ENCODE measurements at places on chromosomes 1 and 21.

- no peak for DNase-seq
These were observed 11.3 kb upstream of the OR2T8 start for GRCh38 chr1:247908766-247909165.

- DNase-seq: no peak
These were observed 67.1 kb upstream of the NFASC start for GRCh38 chr1:204803607-204804006.

DNA sequence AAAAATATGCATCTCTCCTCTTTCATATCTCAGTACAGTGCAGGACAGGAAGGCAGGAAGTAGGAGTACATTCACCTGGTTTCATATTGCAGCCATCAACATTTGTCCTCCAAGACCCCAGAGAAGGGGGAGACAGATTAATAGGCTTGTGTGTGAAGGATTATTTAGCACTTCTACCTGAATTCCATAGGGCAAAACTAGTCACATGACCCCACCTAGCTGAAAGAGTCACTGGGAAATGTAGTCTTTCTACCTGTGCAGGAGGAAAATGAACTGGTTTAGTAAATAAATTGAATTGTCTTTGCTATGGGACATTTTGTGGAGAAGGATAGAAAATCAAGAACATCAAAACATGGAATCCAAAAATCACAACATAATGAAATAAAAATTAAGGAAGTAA lies 13.9 kb upstream of the TRIM33 start:
- no peak for DNase-seq

DNA sequence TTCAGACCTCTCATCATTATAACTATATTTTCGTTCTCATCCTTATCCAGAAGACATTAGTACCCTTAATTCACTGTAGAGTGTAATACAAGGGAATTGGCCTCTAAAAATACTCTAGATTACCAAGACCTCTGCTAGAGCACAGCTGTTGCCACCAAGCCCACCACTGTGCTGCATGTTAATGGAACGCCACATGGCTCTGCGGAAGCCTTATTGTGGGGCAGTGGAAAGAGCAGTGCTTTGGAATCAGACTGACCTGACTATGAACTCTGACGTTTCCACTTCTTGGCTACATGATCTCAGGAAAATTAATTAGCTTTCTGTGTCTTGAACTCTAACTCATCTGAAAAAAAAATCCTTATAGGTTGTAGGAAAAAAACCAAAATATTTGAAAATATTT lies 222.1 kb downstream of the LMX1A start:
- no peak for DNase-seq

- peak; percentile 48 for DNase-seq
These were observed 24.0 kb downstream of the FNBP1L start for GRCh38 chr1:93471911-93472310.

- DNase-seq: no peak
These were observed 2.4 kb upstream of the PRAMEF18 start for GRCh38 chr1:13228343-13228781.

DNA sequence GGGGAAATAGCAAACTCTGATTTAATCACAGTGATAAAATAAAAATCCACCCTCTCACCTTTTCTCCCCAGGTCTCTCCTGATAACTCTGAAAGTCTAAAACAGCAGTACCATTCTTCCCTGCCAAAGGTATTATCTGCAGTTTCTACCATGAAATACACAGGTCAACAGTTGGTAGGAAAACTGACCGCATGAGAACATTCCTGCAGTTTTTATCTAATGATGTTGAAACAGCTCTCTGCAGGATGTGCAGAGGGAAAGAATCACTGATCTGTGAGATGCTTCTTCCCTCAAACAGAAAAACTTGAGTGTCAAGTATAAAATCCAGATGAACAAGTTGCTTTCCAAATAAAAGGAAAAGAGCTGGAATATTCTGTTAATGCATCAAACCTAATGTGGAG lies 39.1 kb downstream of the KCNJ6 start:
- DNase-seq: peak; percentile 48

DNA sequence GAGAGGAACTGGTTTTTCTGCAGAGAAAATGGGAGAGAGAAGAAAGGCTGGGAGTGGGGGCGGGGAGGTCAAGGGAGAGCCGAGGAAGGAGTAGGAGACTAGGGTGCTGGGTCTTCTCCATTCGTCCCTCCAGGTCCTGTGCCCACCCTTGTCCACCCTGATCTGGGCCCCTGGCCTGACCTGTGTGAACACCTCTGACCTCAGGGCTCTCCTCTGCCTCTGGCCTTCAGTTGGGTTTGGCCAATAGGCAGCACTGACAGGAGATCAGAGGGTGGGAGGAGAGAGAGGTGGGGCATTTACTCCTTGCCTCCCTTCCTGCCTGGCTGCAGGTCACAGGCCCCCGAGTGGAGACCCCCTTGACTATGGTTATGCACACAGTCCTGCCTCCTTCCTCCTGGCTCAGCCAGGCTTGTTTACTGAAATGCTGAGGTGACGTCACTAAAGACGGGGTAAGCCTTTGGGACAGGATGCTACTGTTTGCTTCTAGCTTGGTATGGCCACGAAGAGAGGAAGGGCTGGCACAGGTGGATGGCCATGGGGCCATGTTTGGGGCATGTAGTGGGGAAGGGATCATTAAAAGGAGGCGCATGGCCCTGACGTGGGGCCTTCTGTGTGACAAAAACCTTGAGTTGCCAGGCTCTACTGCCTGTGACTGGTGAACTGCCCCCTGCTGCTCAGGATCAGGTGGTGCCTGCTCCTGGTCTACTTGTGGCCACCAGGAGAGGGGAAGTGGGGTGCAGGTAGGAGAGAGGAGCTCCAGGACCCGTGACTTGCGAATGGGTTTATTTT lies 248.7 kb upstream of the CSF3R start:
- DNase-seq: no peak

- no peak for DNase-seq
These were observed 43.3 kb downstream of the IARS2 start for GRCh38 chr1:220137019-220137786.

- DNase-seq: no peak
These were observed 86.6 kb downstream of the ASTN1 start for GRCh38 chr1:177077734-177078499.

GRCh38 chr1:87091425-87091824 lies 177.0 kb downstream of the HS2ST1 start:
- DNase-seq: no peak

GRCh38 chr1:49204720-49205119 lies 428.0 kb upstream of the BEND5 start:
- DNase-seq: no peak

DNA sequence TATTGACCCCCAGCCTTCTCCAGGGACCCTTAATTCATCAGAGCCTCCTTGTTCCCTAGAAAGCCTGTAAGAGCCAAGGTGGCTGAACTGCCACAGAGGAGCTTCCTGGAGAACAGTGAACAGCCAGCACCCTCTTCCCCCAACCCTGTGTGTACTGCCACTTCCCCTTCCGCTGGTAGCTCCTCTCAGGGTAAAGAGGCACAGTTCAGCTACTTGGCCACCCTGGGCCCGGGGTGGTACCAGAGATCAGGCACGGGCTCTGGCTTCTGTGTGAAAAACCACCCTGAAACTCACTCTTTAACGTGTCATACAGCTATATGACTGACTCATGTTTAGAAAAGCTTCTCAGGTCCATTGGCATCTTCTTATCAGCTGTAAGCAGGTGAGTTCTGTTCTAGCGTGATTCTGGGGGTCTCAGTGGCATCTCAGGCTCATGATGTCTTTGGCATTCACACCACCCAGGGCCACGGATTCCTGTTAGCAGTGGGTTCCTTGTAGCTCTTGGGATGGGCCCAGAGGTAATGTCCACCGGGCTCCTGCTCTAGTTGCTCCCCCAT lies 22.4 kb downstream of the ARMH1 start:
- no peak for DNase-seq

GRCh38 chr1:183129921-183130690 lies 56.0 kb upstream of the LAMC2 start:
- no peak for DNase-seq

- DNase-seq: no peak
These were observed 26.2 kb downstream of the ZYG11B start for GRCh38 chr1:52752484-52752826.

DNA sequence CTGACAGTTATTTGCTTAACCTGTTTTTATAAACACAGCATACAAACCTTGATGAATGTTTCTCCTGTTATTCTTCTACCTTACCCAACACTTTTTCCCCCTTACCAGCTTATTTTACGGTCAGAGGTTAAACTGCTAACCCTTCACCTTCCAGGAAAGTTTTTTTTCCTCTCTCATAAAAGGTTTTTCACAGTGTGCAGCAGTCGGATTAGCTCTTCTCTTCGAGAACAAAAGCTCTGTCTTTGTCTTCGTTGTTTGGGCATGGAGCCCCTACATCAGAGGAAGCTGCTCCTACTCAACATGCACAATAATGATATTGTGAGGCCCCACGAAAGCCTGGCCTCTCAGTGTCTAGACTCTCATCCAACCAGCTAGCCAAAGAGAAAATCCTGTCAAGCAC lies 42.0 kb downstream of the DENND1B start:
- DNase-seq: no peak

DNA sequence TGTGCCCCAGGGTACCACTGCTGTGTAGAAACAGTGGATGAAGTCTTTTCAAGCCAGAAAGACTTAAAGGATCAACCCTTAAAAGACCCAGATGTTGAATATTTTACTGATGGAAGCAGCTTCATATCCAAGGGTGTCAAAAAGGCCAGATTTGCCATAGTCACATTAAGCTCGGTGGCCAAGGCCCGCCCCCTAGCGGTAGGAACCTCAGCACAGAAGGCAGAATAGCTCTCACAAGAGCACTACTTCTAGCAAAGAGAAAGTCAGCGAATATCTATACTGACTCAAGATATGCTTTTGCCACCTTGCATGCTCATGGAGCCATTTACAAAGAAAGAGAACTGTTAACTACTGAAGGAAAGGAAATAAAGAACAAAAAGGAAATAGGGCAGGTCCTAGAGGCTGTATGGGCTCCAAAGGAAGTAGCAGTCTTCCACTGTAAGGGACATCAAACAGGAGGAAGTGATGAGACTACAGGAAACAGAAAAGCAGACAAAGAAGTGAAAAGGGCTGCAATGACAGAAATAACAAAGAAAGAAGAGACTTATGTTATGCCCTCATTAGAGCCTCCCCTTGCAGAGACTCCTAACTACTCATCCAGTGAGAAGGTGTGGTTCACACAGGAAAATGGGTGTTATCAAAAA lies 90.5 kb downstream of the LIPI start:
- no peak for DNase-seq

- DNase-seq: peak; percentile 10
These were observed 133.4 kb downstream of the DMRTB1 start for GRCh38 chr1:53592521-53592982.

GRCh38 chr1:31335007-31335406 lies 37.9 kb downstream of the FABP3 start:
- peak; percentile 25 for DNase-seq

DNA sequence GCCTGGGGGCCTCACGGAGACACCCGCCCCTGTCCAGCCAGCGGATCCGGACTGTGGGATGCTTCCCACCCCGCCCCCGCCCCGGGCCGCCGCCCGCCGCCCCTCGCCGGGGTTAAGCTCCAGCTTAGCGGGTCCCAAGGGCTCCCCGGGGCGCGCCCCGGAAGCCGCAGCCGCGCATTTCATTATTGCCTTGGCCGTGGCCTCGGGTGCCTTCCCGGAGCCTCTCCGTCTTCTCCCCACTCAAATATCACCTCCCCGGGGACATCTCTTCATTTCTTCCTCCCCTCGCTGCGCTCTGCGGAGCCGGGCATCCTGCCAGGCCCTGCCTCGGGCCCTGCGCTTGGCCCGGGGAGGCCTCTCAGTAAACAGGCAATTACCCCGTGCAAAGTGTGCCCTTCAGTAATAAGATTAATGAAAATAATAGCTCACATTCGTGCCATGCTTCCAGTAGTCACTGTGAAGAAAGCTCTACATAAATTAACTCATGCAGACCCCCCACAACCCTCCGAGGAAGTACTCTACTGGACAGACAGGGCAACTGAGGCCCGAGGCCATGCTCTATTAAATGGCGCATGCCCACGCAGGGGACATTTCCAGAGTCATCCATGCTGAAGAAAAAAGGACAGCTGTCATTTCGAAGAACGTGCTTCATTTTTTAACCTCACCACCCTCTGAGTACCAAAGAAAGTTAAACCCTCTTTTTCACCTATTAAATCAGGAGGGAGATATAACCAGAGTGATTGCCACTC lies 49.9 kb upstream of the LAPTM5 start:
- DNase-seq: no peak

GRCh38 chr1:64545118-64545843 lies 75.4 kb downstream of the CACHD1 start:
- DNase-seq: no peak

DNA sequence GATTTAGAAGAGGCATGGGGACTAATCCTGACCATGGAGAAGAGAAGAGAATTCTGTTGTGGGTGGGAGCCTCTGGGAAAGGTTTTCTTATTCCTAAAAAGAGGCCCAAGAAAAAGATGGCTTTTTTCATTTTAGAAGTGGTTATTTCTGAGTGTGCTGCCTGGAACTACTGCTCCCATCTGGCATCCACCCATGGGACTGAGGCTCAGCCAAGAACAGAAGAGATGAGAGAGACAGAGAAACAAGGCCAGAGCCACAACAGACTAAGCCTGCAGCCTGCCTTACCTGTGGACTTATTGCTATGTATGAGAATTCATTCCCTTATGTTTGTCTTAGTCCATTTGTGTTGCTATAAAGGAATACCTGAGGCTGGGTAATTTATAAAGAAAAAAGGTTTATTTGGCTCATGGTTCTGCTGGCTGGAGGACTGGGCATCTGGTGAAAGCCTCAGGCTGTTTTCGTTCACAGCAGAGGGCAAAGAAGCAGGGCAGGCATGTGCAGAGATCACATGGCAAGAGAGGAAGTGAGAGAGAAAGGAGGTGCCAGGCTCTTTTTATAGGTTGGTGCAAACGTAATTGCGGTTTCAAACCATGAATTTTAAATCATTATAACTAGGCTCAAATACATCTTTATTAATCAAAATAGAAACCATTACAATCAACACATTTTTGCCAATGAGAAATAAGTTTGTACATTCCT lies 57.5 kb upstream of the PRDM2 start:
- DNase-seq: no peak

DNA sequence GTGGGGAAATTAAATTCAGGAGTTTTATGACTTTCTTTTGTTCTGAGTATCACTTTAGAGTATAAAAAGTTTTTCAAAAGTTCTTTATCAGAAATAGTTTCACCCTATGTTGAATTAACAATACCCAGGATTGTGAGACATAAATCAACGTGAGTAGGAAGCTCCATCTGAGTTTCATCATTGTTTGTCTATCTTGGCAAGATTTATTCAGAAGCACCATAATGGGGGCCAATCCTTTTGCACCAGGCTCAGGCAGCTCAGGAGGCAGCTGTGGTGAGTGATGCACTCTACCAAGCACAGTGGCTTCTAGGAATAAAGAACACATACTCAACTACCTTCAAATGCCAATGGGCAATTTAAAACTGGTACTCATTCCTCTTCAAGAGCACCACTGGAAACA lies 12.0 kb downstream of the CREG1 start:
- no peak for DNase-seq

GRCh38 chr1:44721485-44722361 lies 9.2 kb downstream of the RNU5D-1 start:
- peak; percentile 99 for DNase-seq

Data from A172 (cell line).